ENCODE measurements at places on chromosomes 7 and 10.

DNA sequence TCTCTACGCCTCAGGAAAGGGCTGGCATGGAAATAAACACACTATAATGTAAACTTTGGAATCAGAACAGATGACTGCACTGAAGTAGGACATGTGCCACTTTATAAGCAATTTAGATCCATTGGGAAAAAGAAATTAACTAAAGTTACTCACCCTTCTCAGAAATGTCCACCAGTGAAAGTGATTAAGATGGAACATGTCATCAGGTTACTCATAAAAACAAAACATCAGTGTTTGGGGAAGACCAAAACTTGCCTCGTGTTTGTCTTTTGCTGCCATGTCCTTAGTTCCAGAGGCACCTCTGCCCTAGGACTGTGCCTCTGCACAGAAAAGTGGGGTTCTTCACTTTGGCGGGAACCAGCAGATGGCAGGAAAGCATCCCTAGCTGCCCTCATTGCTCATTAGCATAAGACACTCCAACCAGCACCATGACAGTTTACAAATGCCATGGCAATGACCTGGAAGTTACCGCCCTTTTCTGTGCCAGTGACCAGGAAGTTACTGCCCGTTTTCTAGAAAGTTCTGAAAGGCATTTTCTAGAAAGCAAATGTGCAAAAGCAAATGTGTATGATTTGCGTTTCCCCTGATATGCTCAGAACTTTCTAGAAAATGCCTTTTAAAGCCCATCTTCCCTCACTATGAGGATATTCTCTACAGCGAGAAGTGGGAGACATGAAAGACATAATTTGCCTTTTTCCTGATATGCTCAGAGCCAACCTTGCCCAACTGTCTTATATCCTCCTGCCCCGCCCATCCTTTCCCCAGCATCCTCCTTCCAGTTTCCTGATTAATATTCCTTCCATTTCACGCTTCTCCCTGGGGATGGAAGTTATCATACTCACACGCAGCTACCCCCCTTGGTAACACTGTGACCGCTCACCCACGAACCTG is 258.2 kb downstream of the USP6NL start:
- DNase-seq, result no peak

GRCh38 chr7:130667593-130668257 is 823 bp downstream of the COPG2 start:
- DNase-seq, result peak; percentile 16

DNA sequence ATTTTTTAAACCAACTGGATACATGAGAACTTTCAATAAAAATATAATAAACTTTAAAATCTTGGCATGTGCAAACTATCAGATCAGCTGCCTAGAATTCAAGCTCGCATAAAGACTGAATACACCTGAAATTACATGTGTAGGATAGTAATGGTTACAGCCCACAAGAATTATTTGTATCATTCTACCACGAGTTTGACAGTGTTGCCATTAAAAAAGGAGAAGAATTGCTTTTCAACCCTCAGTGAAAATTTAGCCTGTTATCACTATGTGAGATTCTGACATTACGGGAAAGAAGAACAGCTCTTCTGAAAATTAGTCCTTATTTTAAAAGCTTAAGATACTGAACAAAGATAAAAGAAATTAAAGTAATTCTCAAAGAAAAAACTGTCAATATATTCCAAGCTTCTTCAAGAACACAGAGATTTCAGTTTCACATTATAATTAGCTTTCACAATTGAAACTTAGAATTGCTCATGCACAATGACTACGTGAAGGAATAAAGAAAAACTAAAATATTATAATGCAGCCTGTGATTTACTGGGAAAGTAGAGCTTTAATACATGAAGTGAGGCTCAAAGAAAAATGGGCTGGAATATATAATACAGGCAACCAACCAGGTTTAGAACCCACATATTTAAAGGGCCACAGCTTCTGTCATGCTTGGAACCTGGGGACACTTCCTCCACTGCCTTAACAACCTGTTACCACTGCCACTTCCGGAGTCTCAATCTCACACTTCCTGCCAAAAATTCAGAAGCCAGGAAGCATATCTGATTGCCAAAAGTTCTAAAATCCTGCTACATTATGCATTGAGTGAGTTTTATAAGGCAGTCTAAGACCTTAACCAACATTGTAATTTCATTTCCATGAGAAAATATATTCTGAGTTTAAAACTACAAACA is 23.2 kb downstream of the TPK1 start:
- no peak for DNase-seq

DNA sequence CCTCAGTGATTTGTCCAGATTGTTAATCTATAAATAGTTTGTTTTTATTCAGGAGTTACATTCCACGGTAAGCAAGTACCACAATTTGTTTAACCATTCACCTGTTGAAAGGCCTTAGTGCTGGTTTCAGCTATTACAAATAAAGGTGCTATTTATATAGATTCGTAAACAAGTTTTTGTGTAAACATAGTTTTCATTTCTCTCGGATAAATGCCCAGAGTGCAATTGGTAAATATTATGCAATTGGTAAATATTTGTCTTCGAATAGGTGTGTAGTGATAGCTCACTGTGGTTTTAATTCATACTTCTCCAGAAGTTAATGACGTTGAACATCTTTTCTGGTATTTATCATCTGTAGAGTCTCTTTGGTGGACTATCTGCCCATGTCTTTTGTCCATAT is 76.4 kb upstream of the RSU1 start:
- DNase-seq, result no peak

GRCh38 chr10:102906507-102906906 is 11.6 kb upstream of the CNNM2 start:
- DNase-seq, result no peak

DNA sequence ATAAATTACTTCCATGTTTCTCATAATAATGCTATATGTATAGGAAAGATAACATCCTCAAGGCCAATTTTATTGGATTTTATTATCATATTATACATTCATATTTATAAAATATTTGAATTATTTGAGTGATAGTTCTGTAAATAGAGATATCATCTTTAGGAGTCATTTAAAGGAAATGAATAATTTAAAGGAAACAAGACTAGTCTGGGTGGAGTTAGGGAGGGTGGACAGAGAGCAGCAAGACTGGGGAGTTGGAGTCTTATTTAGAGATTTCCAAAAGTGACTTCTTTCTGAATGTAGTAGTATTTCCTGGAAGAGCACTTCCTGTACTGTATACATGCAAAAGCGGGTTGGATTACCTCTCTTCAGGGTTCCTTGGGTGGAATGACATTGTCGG is 342.3 kb downstream of the SUGCT start:
- DNase-seq, result no peak

DNA sequence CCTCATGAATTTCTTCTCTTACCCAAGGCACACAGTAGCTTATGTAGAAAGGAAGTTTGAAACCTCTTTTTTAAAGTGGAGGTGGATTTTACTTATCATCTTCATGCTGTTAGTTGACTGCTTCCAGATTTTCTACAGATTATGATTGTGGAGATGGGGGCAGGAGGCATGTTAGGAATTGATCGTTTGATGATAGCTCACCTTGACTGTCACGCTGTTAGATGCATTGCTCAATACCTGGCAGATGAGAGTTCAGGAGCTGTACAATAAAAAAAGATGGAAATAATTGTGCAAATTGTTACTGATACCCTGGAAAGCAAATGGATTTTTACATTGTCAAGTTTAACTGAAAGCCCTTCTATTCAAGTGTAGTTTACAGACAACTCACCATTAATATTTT is 340.3 kb downstream of the PLXDC2 start:
- no peak for DNase-seq

DNA sequence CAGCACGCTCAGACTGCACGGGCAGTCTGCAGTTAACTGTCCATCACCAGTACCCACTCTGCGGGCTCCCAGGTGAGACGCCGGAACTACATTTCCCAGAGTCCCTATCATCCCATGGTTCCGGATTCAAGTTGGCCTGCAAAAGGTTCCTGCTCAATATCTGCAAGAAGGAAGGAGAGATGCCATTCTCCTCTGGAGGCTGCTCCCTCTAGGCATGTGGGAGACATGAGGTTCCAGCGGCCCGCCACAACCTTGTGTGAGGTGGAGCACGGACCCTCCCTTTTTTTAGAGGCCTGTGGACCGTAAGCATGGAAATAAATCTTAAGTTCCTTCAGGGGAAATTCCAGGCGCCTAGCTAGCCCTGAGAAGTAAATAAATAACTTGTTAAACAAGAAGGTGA is 29.7 kb downstream of the NUP42 start:
- DNase-seq, result no peak

- no peak for DNase-seq
Measured at GRCh38 chr7:5693529-5693928, 87.9 kb downstream of the RNF216 start.

GRCh38 chr10:93261089-93261488 is 187.4 kb downstream of the CYP26A1 start:
- no peak for DNase-seq

GRCh38 chr10:128144547-128144946 is 18.3 kb upstream of the MKI67 start:
- no peak for DNase-seq

GRCh38 chr7:27148031-27148755 is 619 bp upstream of the HOXA6 start:
- peak; percentile 32 for DNase-seq

- no peak for DNase-seq
Measured at GRCh38 chr10:93838278-93838677, 55.5 kb upstream of the SLC35G1 start.

DNA sequence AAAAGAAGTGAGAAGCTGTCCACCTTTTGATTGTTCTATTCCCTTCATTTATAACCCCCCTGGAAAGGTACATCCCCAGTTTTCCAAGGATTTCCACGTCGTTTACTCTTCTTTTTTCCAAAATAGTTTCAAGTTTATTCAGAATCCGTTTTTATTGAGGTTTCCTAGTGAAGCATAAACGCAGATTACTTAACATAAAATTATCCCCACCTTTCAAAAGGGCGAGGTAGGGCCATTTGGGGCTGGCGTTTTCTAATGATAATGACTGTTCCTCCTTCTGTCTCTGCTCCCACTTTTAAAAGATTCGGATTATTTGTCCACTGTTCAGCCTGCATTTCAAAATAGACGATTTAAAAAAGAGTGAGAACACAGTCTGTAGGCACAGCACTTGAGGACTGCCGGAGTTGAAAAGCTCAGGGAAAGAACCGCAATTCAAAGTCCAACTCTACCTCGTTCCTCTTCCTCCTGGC is 165.2 kb upstream of the PPP1R3A start:
- DNase-seq, result no peak

GRCh38 chr10:84140036-84140379 is 699 bp downstream of the GHITM start:
- DNase-seq, result no peak

GRCh38 chr10:104937567-104937966 is 296.5 kb downstream of the SORCS3 start:
- peak; percentile 93 for DNase-seq

GRCh38 chr7:56157238-56157790 is 41.1 kb upstream of the NUPR2 start:
- peak; percentile 20 for DNase-seq

DNA sequence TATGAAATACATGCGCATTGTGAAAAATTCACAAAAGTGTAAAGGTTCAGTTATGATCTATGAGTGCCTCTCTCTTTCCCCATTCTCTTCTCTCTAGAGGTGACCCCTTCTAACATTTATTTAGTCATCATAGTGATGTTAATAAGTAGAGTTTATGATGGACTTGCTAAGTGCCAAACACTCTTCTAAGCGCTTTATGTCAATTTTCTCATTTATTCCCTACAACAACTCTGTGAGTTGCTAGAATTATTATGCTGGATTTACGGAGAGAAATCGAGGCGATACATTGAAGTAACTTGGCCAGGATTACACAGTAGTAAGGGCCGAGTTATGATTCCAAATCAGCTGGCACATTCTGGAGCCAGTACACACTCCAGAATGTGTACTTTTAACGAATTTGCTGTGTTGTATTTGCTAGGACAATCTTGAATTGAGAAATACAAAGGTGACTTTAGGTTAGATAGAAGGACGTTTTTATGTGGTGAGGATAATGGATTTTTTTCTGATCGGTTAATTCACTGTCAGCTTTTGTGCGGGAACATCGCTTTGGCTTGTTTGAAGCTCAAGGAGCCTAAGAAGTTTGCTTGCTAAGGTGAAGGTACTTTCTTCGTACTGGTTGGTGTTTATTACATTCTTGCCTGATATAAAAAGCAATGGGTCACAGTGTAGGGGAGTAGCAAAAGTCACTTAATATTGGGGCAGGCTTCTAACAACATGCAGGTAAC is 1.4 kb downstream of the ATRNL1 start:
- DNase-seq, result no peak

GRCh38 chr10:34791947-34792346 is 23.1 kb downstream of the PARD3 start:
- DNase-seq, result no peak

DNA sequence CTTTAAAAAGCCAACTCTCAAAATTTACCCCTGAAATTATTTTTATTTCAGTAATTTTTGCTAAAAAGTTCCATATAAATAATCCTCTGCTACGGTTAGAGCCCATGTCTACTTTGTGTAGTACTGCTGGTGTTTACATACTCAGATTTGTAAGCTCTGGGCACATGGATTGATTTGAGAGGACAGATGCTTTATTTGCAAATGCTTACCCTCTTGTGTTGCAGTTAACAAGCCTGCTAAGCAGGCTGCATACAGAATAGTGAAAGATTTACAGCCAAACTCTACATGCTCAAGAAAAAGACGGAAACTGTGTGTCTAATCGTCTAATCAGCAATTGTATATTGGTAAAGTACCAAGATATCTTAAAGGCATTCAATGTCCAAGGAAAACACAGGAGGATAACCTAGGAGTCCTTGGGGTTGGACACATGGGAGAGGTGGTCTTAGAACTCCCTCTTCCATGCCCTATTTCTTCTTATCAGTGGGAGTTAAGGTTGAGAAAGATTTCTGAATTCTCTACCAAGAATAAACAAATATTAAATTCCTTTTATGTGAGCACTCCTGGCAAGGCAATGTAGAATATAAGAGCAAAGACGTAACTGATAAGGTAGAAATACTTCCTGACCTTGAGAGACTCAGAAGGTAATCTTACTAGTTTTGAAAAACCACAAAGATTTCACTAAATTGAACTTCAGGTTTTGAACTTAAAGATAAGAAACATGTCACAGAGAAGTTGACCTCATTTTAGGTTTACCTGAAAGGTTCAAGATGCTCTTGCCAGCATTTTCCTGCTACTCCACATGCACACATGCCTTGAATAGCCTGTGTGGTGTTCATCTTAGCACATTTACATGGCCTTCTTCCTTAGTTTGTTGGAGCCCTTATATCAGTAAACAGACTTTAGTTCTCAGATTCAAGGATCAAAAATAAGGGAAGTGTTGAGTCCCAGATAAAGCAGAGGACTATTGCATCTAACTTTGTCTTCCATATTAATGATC is 1216.5 kb downstream of the SORCS3 start:
- DNase-seq, result no peak

- no peak for DNase-seq
Measured at GRCh38 chr10:132520177-132520811, 17.3 kb upstream of the INPP5A start.

- no peak for DNase-seq
Measured at GRCh38 chr7:69598487-69599285, 411 bp downstream of the AUTS2 start.

GRCh38 chr7:17822547-17823173 is 117.6 kb downstream of the SNX13 start:
- DNase-seq, result peak; percentile 62
